HFFc6 (cell line): ENCODE measurements at places on chromosomes 12 and 14. TPM values are rescaled to one million over a fixed set of nuclear protein-coding genes. Genes with fewer than 3 reads are reported as not detected.
A peak's percentile ranks its signal among the peaks of the same experiment; 100 is the strongest.

The TSHR gene
- not detected in 3 replicates for total RNA-seq

The NPFF gene
- not detected in 3 replicates for total RNA-seq

The MEG3 gene
- total RNA-seq, result 156 and 255 TPM in 2 replicates

The KCNJ8 gene
- 0.69 to 8.4 TPM (median 1.7 TPM) in 3 replicates for total RNA-seq

The HOMEZ gene
- total RNA-seq, result 7.5 to 9.0 TPM (median 7.7 TPM) in 3 replicates

The FOXG1 gene
- total RNA-seq, result 0.06 TPM in 1 of 2 replicates, not detected in the other

The CATSPERB gene
- total RNA-seq, result not detected in 3 replicates

- no peak for DNase-seq
Measured at GRCh38 chr12:80175307-80175930, 76.1 kb downstream of the OTOGL start.

DNA sequence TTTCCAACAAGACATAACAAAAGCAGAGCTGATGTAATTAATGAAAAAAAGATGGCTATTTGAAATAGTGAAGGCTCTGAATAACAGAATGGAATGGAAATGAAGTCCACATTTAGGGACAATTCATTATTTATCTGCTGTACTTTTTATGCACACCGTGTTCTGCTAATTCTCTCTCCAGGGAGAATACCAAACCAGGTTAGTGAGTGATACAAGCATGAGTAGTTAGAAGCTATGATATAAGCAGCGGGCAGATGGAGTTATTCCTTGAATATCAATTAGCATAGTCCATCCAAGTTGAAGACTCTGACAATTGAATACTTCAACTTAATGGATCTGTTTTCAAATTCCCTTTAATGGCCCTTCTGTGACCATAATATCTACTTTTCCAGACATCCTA is 162.1 kb upstream of the TMTC2 start:
- DNase-seq, result no peak

- DNase-seq, result no peak
Measured at GRCh38 chr14:76118594-76118993, 33.1 kb upstream of the GPATCH2L start.

DNA sequence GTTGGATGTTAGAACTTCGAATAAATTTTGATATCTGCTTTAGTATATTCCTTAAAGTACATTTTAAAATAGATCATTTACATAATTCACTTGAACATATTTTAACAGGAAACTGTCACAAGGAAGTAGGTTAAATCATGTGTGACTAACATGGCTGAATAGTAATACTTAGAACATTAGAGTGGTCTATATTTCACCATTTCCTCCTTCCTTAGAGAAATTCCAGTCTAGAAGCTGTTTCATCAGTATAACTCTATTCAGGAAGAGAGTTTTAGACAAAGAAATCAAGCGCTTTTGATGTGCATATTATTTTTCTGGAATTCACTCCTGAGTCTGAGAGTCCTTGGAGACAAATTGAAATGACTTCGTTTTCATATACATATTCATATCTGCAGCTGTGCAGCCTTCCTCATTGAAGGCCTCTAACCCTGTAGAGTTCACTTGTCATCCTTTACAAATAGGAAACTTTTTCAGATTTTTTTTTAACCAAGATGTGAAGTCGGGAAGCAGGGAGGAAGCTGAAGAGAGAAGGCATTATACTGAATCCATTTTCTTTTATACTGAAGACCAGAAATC is 28.4 kb downstream of the IRAK3 start:
- DNase-seq, result no peak

GRCh38 chr12:122836027-122836921 is 1.0 kb downstream of the HIP1R start:
- no peak for DNase-seq

DNA sequence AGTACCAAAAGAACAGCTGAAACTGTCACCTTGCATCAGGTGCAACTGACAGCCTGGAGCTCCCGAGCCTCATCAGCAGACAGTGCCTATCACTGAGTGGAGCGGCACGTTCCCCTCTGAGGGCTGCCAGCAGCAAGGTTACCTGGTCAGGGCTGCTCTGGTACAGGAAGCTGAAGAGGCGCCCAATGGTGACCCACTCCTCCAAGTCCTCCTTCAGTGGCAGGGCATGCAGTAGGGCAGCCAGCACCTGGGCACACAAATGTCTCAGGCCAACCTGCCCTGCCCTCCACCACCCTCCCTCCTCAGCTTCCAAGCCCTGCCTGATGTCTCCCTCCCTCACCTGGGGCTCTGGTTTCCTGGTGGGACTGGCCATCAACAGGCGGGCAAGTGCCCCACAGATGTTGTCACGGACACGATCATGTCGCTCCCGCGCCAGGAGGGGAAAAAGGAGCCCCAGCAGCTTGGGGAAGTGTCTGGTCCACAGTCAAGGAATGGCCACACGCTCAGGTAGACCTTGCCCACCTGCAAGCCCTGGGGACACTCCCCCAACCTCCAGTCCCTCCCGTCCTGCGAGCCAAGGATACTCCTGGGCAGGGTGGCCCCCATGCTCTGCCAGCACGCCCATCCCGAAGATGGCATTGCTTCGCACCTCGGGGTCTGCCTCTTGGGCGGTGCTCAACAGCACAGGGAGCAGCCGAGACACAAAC is 7.1 kb downstream of the IPO4 start:
- no peak for DNase-seq

DNA sequence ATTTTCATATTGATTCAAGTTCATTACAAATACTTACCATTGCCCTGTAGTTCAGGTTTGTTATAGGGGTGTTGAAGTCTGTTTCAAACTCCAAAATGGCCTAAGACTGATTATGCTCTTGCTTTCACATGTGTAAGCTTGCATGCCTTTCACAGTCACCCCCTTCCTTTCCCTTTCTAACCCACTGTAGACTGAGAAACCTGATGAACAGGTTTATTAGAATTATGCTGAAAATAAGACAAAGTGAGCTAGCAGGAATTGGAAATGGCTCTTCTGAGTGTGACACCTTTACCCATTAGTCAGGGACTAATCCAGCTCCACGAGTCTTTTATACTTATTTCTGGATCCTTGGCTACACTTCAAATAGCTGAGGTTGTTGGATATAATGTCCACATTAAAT is 38.9 kb downstream of the FBXO33 start:
- no peak for DNase-seq

DNA sequence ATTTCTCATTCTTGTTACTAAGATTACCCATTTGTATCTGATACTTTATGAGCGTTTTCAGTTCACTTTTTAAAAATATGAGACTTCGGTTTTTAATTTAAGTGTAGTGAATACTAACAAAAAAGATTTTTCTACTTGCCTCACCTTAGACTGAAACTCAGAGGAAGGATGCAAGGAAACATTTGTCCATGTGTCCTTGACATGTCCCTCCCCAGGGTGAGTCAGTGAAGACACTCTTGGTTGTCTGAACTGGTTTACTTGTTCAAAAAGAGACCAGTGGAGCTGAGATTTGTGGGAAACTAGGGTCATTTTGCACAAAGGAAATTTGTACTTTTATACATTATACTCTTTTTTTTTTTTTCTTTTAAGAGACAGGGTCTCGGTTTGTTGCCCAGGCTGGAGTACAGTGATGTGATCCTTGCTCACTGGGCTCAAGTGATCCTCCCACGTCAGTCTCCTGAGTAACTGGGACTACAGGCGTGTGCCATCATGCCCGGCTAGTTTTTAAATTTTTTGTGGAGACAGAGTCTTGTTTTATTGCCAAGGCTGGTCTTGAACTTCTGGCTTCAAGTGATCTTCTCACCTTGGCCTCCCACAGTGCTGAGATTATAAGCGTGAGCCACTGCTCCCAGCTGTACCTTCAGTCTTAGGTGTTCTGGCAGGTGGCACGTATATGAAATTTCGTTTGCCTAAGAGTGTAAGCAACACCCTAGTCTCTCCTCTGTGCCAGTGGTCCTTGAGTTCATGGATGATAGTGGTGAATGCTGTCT is 56.7 kb downstream of the PPFIBP1 start:
- no peak for DNase-seq

DNA sequence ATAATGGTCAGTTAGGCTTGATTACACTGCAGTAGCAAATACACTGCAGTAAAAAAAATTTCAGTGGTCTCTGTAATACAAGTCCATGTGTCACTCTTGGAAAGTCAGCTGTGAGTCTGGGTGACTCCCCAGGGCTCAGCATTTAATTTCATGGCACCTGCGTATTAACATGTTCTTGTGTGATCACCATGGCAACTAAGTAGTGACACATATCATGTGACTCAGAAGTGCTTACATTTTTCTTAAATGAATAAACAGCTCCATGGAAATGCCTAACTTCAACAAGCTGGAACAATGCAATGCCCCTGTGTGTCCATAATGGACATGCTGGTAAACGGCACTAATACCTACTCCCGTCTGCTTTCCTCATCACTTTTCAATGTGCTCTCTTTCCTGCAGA is 88.5 kb upstream of the ANO4 start:
- DNase-seq, result peak; percentile 74

GRCh38 chr12:65364046-65364445 is 85.6 kb downstream of the MSRB3 start:
- peak; percentile 51 for DNase-seq

DNA sequence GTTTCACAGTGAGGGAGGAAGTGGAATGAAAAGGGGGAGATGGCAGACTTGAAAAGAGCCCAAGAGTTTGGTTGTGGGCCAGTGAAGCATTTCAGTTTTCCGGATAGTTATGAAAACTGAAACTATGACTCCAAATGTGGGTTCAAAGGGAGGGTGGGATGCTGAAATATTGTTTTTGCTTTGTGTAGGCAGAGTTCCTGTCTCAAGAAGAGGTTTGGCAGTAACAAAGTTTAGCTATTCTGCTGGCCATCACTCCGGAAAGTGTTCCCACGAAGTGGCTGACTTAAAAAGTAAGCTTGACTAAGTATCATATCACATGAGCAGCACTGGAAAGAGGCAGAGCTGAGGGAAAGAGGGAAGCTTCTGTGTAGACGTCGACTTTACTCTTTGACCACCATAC is 85.2 kb downstream of the CAND1 start:
- no peak for DNase-seq
